Spleen (tissue), 13 donors: ENCODE measurements at places on chromosomes 13 and 19.
A peak's percentile ranks its signal among the peaks of the same experiment; 100 is the strongest.

DNA sequence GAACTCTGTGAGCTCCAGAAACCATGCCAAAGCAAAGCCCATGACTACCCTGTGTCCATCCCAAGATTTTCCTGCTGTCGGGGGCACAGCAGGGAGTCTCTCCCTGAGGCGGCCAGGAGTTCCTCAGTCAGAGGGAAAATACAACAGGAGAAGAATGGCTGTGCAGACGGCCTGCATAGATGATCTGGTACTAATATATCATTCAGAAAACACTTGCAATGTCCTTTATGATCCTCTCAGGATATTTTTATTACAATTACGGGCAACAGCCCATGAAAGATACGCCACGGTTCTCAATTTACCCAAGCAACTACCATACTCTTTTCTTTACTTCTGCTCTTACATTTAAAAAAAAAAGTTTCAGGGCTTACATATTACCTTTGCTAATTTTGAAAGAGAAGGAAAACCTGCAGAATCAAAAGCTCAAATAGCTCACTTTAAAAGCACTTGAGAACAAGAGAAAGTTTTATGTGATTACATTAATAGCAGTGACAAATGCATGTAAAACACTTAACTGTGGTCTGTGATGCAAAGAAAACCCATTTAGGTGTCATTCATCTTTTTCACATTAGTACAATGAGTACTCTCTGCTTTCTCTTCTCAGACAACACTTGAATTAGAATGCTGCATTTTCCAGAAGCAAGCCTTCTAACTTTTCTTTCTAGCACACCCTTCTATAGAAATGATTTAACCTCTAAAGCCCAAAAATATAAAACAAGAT is 460.8 kb downstream of the KLF5 start:
- no peak for DNase-seq

DNA sequence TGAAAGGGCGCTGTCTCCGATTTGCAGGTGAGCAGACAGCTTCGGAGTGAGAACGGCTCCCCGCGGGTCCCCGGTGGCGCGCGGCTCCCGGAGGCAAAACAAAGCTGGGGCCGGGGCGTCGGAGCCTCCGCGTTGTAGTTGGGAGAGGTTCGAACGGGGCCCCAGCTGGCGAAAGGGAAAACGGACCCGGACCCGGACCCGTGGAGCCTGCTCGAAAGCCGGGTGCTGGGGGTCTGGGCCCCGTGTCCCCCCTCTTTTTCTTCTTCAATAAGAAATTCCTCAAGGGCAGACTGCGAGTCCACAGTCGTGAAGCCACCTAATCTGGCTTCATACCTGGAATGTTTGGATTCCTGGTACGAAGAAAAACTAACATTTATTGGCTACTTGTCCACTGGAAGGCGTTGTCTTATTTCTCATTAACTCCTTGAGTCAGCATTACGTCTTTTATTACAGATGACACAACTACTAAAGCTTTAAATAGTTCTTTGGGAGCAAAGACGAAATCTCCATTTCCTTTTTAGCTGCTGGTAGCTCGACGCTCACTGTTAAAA is 632 bp upstream of the MTIF3 start:
- DNase-seq = peak; percentile 92

DNA sequence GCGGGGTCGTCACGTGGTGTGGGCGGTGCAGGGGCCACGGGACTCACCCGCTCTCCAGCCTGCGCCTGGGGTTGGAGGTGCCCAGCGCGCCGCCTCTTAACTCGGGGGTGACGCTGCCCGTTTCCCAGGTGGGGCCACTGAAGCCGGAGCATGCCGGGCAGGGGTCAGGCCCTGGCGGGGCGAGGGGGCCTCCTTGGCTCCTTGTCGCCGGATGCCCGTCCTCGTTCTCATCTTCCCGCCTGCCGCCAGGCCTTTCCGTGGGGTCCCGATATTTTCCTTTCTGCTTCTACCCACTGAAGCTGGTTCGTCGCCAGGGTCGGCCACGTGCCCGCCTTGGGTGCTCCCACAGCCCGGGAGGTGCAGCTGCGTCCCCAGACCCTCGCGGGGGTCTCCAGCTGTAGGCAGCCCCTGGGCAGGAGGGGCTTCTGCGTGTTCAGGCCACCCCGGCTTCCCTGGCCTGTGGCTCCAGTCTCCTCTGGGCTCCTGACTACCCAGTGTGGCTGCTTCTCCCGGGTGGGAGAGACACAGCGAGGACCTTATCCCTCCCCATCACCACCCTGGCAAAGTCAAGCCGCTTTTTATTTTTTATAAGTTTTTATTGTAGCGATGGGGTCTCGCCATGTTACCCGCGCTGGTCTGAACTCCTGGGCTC is 772 bp downstream of the FAM174C start:
- no peak for DNase-seq

DNA sequence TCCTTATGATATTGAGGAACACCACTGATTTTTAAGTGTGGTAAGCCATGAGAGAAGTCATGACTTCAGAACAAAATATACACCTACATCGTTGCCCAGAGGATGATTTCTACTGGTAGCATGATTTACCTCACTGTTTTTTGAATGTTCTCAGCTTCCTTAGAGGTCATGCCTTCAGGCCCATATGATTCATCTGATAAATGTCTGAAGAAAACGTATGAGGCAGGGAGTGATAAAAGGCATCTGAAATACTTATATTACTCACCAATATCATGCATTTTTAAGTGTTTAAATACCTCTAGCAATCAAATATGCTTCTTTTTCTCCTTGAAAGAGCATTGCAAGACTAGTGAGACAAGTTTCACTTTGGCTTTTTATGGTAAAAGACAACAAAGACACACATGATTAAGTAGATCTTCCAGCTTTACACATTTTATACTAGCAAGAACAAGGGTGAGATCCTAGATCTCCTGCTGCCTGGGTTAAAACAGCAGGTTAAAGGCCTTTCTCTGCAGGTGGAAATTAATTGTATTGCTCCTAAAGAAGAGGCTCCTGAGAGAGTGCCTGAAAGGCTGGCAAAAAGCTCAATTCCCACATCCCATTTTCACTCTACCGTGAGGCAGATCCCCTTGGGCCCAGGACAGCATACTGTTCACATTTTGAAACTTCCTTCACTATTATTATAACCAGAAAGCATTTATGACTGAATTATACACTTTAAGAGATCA is 432.4 kb downstream of the SLITRK1 start:
- DNase-seq = no peak
